Pulmonary artery endothelial cell (primary cell): ENCODE measurements at places on chromosomes 6 and 20. TPM values are rescaled to one million over a fixed set of nuclear protein-coding genes. Genes with fewer than 3 reads are reported as not detected.

DNA sequence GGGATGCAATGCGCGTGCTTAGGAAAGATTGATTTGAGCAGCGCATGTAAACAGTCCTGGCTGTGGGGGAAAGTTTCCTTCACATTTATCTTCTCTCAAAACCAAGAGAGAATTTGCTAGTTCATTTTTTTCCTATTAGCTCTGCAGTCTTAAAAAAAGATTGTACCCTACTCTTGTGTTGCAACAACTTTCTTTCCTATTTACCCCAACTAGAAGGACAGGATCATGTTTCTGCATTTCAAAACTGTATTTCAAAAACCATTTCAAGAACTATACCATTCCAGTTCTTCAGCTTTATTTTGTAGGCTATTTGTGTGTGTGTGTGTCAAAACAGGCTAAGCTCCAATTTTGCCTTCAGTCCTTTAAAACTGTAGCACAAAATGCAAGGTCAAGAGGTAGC lies 473.1 kb downstream of the KIF16B start:
- no peak for DNase-seq

Gene MLN
- total RNA-seq = not detected in 2 replicates

Gene PGC
- not detected in 2 replicates for total RNA-seq

DNA sequence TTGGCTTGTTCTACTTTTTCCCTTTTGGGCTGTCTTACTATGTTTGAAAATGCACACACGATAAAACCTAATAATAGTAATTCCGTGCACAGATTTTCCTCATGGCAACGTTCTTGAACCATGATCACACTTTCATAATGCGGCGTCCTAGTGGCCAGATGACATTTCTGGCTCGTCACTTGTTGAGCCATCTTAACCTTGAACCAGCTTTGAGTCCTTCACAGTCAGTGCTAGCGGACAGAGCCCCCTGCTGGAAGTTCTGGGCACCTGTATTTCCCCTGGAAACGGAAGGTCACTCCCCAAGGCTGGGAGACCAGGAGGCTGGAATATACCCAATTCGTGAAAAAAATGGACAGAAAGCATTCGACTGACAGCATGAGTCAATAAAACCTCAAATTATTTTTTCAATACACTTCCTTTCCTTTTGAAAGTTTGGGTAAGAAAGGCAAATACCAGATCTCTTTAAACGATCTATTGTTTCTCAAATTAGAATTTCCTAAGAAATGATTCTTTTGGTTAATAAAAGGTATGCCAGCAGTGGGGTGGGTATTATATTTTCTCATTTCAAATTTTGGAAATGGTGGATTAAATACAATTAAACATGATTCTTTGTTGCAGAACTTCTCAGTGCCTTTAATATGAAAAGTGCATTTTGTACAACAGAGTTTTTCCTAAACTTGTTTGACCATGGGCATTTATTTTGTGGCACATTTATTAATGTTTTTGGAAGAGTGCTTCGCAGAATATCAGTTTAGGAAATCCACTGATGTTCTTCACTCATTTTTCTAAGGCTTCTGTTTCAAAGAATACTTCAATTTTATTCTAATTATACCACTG lies 542.3 kb downstream of the QKI start:
- peak; percentile 10 for DNase-seq

DNA sequence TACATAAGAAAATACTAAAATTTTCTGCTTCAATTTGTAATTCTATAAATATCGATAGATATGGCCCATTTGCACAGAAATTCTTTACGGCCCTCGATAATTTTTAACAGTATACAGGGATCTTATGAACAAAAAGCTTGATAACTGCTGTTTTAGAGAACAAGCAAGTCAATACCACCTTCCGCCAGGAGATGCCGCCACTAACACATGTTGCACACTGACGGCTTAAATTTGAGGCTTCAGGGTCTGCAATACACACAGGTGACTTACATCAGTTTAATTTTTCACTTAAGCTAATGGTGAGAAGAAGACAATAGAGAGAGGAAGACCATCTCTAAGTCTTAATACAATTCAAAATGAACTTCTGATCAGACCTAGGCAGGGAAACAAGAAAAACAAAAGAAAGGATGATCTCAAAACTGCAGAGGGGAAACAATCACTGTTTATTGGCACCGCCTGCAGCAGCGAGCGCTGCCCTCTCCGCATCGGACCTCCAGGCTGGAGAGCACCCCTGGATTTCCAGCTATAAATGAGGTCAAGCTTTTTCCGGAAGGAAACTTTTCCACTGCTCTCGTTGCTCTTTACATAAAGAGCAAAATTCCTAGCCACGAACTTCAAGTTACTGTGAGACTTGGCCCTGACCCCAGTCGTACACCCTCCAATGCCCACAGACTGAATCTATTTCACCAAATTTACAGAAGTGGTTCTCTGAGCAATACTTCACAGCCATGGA lies 53.9 kb downstream of the OTOR start:
- no peak for DNase-seq

DNA sequence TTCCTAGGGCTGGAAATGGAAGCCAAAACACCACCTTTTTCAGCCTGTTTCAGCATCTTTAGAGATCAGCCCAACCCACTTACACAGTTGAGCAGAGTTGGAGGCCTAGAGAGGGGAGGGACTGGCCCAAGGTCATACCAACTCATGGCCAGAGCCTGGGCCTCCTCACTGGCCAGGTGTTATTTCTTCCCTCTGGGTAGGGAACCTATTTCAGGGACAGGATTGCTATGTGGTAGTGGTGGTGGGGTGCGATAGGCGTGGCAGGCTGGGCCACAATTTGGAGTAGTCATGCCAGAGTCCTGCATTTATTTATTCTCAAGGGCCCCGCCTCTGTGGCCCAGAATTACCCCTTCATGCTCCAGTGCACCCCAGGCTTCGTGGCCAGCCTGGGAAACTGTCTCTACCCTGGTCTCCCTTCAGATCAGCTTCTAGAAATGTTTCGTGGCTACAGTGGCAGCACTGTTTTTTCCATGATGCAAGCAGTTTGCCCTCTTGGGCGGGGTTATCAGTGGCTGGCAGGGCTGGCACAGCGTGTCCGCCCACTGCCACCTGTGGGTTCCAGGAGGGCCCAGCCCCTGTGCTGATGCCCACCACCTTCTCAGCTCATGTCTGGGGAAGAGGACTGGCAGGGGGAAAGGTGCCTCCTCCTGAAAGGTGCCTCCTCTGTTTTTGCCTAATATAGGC lies 6.2 kb downstream of the VEGFA start:
- DNase-seq = no peak

- no peak for DNase-seq
Observed at GRCh38 chr6:79610306-79611009, 20.7 kb upstream of the SH3BGRL2 start.

DNA sequence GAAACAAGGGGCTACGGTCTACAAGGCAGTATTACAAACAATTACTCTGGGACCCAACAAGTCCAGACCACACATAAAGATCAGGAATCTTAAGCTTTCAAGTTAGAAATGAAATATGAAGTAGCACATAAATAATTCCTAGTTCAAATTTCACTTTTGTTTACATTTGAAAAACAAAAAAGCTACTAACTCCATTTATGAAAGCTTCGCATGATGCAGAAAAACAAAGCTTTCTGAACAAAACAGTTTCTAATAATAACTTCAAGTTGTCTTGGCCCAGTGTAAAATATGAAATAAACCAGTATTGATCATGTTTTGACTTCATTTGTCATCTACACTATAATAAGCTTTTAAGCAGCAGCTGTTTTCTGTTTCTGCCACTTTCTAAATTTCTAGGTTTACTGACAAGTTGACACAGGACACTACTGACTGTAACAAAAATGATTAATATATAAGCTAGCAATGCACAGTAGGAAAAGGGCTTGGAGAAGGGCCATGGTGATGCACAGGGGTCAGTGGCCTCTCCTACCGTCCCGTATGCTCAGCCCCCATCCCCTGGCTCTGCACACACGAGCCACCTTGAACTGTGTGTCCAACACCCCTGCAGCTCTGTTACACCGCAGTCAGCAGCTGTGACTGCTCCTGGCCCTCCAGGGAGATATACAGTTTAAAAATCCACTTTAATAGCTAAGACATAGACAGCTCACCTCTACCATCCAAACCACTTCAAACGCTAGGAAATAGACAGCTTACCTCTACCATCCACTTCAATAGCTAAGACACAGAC lies 13.3 kb upstream of the RAB22A start:
- no peak for DNase-seq
